ENCODE measurements at places on chromosomes 13 and 19.

DNA sequence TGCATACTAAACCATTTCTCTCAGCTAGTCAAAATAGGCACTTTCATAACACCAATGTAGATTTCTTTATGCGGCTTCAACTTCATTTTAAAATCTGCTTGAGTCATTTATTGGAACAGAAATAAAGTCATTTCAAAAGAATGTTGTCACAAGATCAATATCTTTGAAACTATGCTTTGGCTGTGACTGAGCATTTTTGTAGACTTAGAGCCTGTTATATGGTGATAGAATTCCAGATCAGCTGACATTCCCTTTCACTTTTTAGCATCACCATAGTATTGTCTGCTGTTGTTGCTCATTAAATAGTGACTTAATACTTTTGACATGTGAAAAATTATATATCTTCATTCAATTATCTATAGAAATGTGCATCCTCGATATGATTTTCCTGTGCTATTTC lies 279.2 kb upstream of the PRR20A start:
- DNase-seq = no peak

- no peak for DNase-seq
These were observed 2.1 kb downstream of the TGFB1 start for GRCh38 chr19:41351339-41352245.

DNA sequence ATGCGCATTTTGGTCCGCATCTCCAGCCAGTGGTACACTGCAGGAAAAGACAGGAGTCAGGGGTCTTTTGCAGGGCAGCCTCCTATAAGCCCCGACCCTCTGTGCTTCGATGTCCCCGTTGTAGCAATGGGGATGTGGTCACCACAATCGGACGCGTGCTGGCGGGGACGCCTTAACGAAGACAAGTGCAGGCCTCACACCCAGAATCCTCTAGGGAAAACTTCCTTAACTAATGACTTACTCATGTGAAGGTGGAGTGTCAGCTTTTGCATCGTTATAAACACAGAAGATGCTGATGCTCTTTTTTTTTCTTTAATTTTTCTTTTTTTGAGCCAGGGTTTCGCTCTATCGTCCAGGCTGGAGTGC lies 22.1 kb downstream of the VASP start:
- no peak for DNase-seq

GRCh38 chr19:33194532-33194885 lies 379 bp downstream of the LRP3 start:
- DNase-seq = no peak

DNA sequence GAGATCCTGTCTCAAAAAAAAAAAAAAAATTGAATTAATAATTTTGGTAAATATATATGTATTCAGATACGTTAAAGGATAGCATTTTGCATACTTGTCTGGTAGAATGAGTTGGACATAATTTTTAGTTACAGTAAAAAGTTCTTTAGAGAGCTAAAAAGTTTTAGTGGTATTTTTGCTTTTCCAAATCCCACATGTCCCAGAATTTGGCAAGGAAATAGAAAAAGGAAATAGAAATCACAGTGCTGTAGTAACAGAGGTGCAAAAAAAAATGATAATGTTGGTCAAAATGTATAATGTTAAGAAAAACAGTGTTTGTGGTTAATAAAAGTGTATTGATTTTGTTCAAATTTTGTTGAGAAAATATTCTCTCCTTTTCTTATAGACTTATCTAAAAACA lies 96.8 kb downstream of the LRCH1 start:
- DNase-seq = no peak

DNA sequence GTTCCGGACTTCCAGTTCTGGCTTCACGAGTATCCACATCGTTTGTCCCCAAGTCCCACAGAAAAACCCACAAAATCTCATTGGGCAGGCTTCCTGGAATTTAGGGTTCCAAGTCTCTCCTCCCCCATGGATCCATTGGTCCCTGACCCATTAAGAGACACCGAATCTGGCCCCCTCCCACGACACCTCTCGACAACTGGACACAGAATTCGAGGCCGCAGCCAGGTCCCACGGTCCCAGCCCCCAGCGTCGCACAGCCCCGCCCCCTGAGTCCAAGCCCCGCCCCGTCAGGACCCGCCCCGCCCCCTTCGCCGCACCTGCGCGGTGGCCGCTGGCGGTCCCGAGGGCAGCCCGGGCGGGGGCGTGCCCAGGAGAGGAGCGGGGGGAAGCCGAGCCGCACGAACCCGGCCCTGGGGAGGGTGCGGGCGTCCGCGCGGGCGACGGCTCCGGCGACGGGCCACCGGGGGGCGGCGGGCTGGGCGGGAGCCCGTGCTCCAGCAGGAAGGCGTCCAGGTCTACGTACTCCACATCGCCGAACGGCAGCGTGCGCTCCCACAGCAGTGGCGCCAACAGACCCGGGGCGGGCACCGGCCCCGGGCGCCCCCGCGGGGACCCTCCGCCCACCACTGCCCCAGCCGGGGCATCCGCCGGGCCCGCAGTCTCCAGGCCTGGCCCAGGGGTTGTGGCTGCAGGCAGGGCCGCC lies 1.8 kb downstream of the DBP start:
- DNase-seq = no peak

DNA sequence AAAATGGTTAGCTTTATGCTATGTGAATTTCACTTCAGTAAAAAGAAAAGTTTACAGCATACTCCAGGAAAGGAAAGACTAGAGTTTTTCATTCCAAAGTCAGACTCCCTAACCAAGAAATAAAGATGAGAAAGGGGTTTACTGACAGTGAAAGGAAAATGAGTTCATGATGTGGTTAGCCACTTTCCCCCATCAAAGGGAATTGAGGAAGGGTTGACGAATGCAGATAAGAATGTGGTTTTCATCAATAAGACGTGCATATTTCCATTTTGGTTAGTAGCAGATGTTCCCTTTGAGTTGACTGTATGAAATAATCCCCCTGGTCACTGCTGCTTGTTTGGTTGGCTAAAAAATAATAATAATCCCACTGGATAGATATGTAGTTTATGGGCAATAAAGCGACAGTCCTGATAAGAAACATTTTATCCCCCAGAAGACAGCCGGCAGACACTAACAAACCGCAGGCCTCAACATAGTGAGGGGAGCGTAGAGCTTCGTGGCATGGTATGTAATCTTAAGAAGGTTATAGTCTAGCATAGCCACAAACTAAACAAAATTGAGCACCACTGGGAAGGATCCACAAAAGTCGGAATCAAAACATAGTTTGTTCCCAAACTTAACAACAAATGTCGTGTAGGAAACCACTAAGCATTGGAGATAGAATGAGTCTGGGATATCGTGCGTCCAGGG lies 114.8 kb downstream of the COL4A2 start:
- no peak for DNase-seq

DNA sequence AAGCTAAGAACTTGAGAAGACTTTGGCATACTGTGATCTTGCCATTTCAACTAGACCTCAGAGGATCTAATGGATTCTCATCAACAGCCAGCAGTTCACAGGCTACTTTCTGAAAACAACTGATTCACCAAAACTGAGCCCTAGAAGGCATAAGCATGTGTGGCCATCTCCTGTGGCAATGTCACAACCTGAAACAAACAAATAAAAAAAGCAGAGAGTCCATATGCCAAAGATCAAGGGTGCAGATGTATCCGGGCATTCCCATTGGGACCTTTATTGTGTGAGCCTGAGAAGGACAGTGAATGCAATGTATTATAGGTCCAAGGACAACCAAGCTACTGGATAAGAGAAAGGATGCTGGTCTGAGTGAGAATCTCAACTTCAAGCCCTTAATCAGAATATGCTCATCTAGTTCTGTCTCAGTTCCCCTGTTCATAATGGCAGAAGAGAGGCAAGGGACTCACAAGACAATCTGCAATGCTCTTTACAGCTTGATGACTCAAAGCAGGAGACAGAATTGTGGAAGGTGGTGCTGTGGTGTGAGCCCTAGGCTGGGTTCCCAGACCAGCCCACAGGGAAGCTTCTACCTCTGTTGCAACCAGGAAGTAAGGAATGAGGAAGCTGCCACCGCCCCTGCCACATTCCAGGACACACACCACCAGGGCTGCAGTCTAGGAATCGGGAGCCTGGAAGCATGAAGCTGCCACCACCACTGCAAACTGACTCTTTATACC lies 133.7 kb downstream of the RAP2A start:
- DNase-seq = no peak

- DNase-seq = peak; percentile 13
These were observed 40.3 kb downstream of the ERICH6B start for GRCh38 chr13:45575146-45575829.
